ENCODE measurements at places on chromosomes 1 and 21.

- no peak for DNase-seq
Measured at GRCh38 chr1:121443001-121443540, 258.3 kb downstream of the SRGAP2C start.

- DNase-seq, result no peak
Measured at GRCh38 chr21:16863362-16863905, 649.4 kb upstream of the CXADR start.

DNA sequence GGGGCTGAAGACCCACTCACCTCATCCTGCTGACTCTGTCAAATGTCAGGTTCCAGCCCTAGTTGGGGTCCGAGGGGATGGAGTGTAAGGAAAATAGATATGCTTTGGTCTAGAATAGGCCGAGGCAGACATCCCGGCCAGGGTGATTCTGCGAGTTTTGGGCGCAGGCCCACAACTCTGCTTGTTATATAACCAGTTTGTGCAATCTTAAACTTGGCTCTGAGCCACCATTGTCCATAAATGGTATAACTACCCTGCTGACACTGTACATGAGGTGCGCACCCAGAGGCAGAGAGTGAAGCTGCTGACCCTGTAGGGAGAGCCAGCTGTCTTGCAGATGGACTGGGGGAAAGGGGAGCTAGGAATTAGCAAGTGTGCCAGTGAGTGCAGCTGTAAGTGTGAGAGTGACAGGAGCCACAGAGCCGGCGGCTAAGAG lies 1388.8 kb downstream of the AMY1C start:
- no peak for DNase-seq

- DNase-seq, result no peak
Measured at GRCh38 chr1:168481586-168481985, 62.2 kb downstream of the XCL2 start.

- DNase-seq, result no peak
Measured at GRCh38 chr1:215082532-215083382, at the start of gene KCNK2. Gene KCNK2, plus strand, starts transcription at chr1:215082737. Its CDS starts 649 bp downstream, at chr1:215083386.

DNA sequence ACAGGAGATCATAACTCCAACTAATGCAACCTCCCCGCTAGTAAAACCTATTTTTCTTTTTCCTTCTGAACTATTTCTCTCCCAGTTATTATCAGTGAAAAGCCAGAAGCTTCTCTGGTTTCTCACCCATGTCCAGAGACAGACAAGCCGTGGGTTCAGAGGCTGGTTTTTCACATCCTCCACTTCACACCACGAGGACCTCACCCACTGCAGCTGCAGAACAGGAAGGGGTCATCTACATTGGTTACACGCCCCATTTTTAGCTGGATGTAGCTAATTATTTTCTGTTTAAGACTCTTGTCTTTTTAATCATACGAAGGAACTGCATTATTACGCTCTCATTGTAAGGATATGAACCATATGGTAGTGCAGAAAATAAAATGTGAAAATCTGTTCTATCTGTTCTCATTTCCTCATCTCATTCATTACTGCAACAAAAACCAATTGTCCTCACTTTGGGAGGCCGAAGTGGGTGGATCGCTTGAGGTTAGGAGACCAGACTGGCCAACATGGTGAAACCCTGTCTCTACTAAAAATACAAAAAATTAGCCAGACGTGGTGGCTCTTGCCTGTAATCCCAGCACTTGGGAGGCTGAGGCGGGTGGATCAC lies 39.1 kb upstream of the CLDN14 start:
- no peak for DNase-seq

GRCh38 chr1:247296599-247297180 lies 35.0 kb downstream of the ZNF496 start:
- no peak for DNase-seq

DNA sequence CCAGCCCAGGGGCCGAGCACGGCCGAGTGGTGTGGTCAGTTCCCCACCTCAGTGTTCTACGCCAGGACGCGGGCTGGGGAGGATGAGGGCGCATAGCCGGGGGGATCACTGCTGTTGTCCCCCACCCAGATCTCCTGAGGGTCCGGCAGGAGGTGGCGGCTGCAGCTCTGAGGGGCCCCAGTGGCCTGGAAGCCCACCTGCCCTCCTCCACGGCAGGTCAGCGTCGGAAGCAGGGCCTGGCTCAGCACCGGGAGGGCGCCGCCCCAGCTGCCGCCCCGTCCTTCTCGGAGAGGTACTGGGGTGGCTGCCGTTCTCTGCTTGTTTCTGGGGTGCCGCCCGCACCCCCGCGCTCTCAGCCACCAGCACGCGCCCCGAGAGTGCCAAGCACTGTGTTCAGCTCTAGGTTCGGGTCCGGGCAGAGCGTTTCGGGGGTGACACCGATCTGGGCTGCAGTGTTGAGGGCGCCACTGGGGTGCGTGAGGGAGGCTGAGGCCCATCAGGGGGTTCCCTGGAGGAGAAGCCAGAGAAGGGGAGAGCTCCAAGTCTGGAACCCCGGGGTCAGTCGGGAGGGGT lies 17.4 kb downstream of the SAMD11 start:
- no peak for DNase-seq

- no peak for DNase-seq
Measured at GRCh38 chr1:3042481-3042880, 21.2 kb downstream of the ACTRT2 start.

DNA sequence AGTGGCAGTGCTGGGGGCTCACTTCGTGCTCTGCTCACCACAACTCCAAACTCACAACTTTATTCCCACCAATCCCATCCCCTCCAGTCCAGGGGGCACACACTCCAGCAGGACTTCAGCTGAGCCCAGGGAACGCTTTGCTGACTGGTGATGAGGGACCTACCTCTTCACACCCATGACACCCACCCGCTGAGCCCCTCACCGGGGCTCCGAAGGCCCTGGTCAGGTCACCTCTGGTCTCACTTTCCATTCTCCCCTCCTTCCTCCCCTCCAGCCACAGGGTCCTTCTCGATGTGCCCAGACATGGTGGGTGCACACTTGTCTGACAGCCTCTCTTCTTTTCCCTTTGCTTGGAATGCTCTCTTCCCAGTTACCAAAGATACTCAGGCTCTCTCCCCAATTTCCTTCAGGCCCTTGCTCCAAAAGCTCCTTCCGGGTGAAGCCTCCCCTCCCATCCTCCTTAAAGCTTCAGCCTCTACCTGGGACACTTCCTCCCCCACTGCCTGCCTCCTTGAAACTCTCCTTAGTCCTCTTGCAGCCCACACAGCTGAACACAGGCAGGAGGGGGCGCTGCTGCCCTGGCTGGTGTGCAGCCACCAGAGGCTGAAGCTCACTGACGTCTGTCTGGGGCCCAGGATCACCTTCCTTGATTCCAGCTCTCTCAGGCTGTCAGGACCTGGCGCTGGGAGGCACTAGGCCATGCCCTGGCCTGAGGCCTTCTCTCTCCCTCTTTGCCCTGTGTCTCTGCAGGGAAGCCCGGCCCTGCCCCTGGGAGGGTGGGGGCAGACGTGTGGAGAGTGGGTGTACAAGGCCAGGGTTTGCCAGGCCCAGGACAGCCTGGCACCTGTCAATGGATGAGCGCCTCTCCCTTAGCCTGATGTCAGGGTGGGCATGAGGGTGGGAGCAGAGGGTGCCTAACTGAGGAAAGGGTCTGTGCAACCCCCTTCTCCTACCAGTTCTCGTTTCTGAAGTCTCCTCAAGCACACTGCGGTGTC lies 1.6 kb downstream of the KCNE1 start:
- peak; percentile 77 for DNase-seq

- peak; percentile 53 for DNase-seq
Measured at GRCh38 chr1:206470692-206471414, 577 bp downstream of the IKBKE start.

Data from activated CD4-positive, alpha-beta T cell treated with anti-CD3 and anti-CD28 coated beads, Interleukin-2, amount 50 U/mL, for 48 hours (primary cell).